ENCODE measurements at places on chromosomes 12 and 14.

DNA sequence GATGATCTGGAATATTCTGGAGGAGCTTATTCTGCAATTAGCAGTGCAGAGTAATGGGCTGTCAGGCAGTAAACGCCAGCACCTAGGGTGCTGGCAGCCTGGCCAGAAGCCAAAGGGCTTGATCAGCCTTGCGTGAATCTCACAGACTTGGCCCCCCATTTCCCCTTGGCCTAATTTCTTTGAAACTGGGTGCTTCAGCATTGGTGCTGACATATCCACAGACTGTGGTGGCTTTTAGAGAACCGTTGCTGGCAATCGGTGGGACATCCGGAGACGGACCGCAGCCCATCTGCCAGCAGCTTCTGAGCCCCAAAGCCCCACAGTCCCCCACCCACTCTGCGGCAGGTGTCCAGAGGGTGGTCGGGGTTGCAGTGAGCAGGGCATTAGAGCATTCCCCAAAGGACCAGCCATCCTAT lies 157.1 kb downstream of the CALM1 start:
- DNase-seq, result no peak

DNA sequence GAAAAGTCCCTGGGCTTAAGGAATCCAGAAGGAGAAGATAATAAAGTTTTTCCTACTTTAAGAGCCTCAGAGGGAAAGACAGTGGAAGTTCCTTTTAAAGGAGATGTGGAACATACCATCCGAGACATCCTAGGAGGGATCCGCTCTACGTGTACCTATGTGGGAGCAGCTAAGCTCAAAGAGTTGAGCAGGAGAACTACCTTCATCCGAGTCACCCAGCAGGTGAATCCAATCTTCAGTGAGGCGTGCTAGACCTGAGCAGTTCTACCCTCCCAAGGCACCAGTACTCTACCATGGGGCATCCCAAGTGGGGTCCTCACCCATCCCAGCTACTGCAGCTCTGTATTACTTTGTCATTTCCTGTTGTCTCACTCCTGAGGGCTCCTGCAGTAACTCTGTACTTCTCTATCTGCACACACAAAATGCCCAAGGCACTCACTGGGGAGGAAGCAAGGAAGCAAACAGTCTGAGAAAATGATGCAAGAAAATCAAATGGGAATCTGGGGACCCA lies 3.8 kb downstream of the TINF2 start:
- no peak for DNase-seq

- DNase-seq, result no peak
These were observed 18.3 kb downstream of the SLC17A8 start for GRCh38 chr12:100375038-100375735.

DNA sequence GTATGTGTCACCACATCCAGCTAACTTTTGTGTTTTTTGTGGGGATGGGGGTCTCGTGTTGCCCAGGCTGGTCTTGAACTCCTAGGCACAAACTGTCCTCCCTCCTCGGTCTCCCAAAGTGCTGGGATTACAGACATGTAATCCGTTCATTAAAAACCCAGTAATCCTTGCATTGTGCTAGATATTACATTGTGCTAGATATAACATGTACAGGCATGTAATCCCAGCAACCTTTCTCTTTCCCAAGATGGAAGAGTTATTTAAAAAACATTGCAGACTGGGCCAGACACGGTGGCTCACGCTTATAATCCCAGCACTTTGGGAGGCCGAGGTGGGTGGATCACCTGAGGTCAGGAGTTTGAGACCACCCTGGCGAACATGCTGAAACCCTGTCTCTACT lies 19.7 kb downstream of the ELK3 start:
- DNase-seq, result no peak

DNA sequence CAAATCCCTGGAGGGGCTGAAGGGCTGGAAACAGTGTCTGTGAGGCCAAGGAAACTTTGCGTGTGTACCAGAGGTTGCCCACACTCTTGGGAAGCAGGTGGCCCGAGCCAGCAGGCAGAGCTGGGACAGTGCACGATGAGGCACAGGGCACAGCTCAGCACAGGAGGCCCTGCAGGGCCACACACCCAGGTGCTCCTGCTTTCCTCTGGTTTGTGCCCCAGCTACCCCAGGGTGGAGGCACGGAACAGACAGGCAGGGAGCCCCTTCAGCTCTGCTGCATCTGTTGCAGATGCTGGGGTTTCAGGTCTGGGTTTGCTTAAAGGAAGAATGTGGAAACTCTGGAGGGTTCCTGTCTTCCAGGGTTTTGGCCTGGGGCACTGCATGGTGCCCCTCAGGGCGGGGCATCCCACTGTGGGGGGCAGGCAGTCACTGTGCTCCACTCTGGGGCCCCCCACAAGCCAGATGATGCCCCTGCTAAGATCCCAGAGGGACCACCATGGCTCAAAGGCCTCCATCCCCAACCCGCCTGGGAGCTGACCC lies 8.6 kb downstream of the TMEM179 start:
- no peak for DNase-seq

DNA sequence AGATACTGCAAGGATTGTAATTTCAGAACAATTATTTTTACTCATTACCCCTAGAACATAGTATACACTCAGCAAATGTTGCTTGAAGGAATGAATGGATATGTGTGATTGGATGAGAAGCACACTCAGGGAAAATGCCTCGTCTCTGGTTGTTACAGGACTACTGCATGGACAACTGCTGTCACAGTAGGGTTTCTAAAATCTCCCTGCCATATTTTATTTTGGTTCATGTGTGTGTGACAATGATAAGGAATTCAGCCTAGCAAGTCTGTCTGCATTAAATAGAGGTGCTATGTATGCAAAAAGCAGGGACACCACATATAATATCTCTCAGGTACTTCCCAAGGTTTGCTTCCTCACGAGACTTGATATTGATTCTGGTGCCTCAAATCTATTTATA lies 1.4 kb downstream of the PTPRR start:
- DNase-seq, result no peak

GRCh38 chr14:57189070-57189469 lies 79.6 kb downstream of the EXOC5 start:
- DNase-seq, result no peak

DNA sequence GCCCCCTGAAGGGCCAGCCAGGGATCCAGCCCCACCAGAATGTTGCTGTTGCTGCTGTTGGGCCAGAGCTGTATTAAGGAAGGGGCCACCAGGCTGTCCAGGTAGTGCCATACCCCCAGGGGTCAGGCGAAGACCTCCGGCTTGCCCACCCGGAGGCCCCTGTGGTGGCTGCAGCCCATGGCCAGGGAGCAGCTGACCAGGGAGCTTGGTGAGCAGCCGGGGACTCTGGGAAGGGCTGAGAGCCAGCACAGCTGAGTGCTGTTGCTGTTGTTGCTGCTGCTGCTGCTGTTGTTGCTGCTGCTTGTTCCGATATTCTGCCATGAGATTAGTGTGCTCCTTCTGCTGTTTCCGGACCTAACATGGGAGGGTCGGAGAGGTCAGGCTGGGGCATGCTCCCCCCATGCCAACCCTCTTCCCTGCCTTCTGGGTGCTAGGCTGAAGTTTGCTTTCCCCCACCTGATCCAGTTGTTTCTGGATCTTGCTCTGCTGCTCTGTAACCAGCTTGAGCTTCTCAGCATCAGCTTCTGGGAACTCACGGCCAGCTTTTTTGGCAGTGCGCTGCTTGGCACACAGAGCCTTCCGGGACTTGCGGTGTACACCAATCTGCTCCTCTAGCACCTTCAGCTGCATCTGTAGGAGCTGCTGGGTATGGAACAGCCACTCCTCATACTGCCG lies 15.2 kb upstream of the PRKAG1 start:
- no peak for DNase-seq

- DNase-seq, result no peak
These were observed 626 bp downstream of the LHX5 start for GRCh38 chr12:113470871-113471618.

DNA sequence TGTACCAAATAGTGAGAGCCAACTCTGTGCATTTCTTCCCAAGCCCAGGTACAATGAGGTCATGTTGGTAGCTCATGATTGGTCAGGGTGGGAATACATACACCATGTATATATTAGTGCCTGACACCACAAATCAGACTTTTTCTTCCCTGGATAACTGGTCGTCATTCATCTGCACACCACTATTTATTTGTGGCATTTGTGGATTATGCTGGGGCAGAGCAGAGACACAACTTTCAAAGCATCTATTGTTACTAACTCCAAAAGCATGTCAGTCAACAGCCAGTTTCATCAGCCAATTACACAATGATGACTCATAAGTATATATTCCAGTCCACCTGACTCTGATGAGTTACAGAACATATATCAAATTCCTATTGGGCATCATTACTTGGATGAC lies 181.7 kb downstream of the ADAMTS20 start:
- no peak for DNase-seq

DNA sequence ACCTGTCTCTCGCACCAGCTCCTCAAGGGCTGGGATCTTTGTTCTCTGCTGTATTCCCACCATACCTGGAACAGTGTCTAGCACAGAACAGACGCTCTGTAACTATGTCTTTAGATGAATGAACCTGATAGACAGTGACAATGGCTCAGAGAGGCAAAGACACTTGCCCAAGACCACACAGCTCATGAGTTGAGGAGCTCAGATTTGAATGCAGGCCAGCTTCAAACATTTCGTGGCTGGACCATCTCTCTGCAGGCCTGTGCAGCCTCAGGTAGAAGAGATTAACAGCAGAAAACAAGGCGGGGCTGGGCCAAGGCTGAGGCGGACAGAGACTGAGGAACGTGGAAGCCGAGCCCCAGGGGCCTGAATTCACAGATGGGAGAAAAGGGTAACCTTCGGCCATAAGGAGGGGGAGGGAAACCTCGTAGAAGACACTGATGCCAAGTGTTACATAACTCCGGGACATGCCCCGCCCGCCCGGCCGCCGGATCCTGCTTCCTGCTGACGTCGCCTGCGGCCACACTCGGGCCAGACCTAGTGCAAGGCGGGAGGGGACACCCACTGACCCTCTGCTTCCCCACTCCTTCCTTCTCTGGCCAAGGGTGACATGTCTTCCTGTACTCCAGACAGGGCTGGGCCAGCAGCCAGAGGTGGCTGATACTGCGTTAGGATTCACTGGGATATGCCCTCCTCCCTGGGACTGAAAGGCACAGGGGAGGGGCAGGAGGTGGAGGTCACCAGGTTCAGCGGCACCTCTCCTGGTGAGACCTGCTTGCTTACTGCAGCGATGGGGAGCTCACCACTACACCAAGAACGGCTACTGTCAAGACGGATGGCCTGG lies 86.8 kb downstream of the RFLNA start:
- no peak for DNase-seq

DNA sequence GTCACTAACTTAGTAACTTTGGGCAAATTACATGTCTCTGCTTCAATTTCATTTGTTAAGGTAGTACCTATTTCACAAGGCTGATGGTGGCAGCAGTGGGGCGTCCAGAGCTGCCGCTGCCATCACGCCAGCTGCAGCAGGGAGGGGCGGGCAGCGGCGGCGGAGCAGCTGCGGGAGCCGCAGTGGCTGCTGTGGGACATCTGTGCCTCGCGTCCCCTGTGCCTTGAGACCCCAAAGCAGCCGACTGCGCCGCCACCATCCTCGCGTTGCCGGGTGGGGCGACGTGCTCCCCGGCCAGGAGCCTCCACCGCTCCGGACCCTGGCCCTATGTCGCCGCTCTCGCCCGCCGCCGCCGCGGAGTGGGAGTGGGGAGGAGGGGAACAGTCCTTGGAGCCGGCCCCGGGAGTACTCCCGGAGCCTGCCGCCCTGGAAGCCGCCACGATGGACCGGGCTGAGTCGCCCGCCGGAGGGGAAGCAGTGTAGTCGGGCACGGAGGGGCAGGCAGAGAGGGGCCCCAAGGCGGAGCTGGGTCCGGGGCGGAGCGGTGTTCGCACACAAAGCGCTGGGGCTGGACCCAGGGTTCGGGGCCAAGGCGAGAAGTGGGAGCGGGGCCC lies 51.4 kb downstream of the A2M start:
- DNase-seq, result peak; percentile 68

GRCh38 chr12:67085699-67086098 lies 183.5 kb upstream of the CAND1 start:
- DNase-seq, result no peak
